Head of caudate nucleus (tissue), 42 donors: ENCODE measurements at places on chromosomes 1 and 21.

- peak; percentile 32 for DNase-seq
Observed at GRCh38 chr1:214331827-214332423, 51.0 kb downstream of the SMYD2 start.

DNA sequence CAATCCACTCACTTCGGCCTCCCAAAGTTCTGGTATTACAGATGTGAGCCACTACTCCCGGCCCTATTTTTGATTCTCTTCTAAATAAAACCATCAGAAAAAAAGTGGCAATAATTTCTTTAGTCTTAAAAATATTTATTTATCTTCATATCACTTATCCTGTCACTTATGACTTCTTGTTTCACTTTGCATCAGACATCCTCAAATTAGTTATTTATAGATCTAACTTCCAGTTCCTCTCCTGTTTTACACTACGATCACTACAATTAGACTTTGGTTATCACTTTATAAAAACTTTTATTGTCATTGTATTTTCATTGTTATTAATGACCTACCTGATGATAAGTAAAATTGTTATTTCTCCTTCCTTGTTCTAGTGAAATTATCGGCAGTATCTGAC is 783.4 kb upstream of the BRINP3 start:
- DNase-seq: no peak

GRCh38 chr1:156104065-156104810 is 10.3 kb upstream of the LMNA start:
- DNase-seq: no peak

DNA sequence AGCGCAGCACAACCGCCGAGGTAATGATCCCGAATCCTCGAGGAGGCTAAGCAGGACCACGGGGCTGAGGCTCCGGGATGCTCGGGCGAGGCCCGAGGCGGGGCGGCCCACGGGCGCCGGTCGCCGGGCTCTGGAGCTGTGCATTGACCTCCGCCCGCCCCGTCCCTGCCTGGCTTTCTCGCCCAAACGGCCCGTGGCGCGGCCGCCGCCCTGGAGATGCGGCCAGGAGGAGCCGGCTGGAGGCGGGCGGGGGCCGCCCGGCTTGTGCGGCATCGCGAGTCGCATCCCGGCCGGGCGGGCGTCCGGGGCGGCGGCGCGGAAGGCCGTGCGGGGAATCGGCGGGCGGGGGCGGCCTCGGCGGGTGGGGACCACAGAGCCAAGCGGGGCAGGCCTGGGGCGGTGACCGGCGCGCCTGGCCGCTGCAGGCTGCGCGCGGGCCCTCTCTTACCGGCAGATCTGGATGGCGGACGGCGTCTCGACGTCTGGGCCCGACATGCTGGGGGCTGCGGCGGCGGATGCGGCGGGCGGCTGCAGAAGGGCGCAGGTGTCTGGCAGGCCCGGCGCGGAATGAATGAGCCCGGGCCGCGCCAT is 663 bp downstream of the ACOT7 start:
- DNase-seq: no peak

GRCh38 chr1:230112131-230112701 is 45.2 kb downstream of the GALNT2 start:
- no peak for DNase-seq

- no peak for DNase-seq
Observed at GRCh38 chr1:176841238-176841637, 323.3 kb downstream of the ASTN1 start.

DNA sequence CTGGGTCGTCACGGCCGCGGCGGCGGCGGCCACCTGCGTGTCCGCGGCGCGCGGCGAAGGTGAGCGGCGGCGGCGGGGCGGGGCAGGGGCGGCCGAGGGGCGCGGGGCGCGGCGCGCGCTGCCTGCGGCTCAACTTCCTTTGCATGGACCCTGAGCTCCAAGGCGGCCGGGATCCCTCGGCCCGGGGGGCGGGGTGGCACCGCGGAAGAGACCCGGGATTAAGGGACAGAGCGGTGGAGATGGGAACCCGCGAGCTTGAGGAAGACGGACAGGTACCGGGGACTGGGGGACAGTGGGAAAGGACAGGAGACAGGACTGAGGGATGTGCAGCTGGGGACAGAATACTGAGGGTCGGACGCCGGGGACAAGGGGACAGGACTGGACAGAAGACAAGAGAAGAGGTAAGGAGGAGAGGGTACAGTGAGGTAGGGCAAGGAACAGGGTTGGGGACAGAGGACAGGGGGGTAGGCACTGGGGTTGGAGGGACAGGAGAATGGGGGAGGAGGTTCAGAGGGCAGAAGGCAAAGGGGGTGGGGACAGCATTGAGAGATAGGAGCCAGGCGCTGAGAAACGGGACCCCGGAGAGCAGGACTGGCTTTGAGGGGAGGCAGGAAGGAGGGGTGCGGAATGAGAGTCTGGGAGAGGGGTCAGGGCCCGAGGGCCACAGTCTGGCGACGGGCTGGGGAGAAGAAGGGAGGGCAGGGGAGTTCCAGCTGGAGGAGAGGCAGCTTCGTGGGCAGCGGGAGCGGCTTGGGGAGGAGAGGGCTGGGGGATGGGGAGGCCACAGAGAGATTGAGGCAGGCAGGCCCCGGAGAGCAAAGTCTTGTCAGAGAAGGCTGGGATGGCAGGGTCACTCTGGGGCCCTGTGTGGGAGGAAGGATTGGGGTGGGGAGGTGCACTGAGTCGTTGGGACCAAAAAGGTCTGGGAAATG is 648 bp downstream of the EPHA8 start:
- DNase-seq: no peak

- no peak for DNase-seq
Observed at GRCh38 chr21:38120984-38121855, 135.6 kb upstream of the KCNJ15 start.

- no peak for DNase-seq
Observed at GRCh38 chr21:16007943-16008342, 278.2 kb downstream of the USP25 start.

DNA sequence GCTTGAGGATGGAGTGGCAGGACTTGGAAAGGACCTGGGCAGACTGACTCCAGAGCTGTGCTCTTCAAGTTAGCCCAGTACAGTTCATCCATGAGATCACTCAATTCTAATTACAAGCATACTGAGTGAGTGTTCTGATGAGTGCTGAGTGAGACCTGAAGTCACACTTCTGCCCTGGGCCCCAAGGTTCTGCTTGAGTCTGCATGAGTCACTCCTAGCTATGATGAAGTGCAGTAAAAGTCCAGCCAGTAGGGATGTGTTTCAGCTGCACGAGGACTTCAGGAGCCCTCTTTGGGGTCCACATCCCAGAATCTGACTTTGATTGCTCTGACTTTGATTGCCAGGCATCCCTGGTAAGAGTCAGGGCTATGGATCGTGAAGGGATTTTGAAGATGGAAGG is 35.8 kb downstream of the PLEKHA6 start:
- DNase-seq: no peak

GRCh38 chr1:63342402-63342801 is 20.0 kb downstream of the FOXD3 start:
- DNase-seq: no peak

GRCh38 chr1:199859491-199859933 is 168.0 kb upstream of the NR5A2 start:
- no peak for DNase-seq

DNA sequence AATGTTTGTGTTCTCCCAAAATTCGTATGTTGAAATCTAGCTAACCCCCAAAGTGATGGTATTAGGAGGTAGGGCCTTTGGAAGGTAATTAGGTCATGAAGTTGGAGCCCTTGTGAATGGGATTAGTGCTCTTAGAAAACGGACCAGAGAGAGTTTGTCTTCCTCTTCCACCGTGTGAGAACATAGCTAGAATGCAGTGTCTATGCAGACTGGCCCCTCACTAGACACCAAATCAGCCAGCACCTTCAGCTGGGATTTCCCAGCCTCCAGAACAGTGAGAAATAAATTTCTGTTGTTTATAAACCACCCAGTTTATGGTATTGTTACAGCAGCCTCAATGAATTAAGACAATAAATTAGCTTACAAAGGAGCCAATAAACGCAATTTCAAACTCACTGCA is 58.0 kb downstream of the KIAA0319L start:
- DNase-seq: no peak

DNA sequence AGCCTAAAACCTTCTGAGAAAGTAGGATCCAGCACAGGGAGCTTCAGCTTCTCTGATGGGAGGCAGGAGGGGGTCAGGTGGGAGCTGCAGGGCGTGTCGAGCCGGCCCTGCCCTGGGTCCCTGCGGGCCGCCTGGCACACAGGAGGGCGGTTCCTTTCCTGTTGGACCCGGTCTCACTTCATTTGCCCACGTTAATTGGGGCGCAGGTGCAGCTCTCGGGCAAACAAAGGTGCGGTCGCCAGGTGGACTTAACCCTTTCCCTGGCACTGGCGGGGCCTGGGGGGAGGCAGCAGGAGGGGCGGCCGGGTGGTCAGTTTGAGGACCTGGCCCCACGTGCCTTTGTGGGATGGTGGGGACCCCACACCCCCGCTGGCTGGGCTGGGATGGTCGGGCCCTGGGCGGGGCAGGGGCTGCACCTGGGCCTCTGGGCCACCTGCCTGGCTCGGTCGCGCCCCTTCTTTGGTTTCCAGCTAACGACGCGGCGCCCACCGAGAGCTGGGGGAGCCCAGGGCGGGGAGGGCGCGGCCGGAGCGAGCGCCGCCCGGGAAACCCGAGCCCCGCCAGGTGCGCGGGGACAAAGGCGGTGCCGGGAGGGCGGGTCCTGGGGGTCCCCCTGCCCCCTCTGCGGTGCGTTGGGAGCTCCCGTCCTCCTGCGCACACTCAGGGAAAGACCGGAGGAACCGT is 20.8 kb upstream of the C1orf159 start:
- DNase-seq: no peak

GRCh38 chr1:8822373-8823294 is 5.2 kb upstream of the RERE start:
- no peak for DNase-seq

DNA sequence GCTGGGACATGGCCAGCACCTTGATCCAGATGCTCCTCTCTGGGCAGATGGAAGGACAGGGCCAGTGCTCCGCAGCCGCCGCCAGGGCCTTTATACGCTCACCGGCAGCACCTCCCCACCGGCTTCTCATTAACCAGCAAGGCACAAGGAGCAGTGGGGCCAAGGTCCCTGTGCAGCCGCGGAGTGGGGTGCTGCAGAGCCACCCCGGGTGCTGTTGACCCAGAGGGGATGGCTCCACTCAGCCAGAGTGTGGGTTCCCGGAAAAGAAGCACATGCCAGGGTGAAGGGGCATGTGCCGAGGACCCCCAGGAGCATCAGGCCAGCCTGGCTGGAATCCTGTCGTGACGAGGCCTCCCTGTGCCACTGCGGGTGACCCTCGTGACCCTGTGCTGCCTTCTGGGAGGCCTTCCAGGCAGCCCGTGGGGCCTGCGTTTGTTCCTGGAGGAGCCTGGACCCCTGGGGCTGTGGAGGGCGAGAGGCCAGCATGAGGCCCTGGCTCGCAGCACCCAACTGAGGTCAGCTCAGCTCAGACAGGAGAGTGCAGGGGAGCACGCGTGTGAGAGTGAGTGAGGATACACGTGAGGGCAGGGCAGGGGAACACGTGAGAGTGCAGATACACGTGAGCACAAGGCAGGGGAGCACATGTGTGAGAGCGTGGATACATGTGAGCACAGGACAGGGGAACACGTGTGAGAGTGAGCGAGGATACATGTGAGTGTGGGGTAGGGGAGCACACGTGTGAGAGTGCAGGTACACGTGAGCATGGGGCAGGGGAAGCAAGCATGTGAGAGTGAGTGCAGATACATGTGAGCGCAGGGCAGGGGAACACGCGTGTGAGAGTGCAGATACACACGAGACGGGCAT is at the start of gene FTCD:
Gene FTCD (minus strand): TSS at position 66 of the 864 bp plus-strand sequence. CDS start 56 bp downstream, at position 10.
- DNase-seq: no peak

DNA sequence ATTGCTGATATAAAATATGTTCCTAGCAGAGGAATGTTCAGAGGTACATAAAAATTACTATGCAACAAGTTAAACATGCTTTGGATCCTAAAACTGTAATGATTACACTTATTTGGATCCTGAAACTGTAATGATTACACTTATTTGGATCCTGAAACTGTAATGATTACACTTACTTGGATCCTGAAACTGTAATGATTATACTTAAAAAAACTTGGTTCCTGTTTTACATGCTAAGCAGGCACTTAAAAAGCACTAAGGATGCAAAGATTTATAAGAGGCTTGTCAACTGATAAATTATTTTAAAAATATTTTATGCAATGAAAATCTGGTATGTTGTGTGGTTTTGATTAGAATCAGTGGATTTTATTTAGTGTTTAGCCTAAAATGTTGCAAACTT is 47.7 kb downstream of the ZNHIT6 start:
- no peak for DNase-seq

DNA sequence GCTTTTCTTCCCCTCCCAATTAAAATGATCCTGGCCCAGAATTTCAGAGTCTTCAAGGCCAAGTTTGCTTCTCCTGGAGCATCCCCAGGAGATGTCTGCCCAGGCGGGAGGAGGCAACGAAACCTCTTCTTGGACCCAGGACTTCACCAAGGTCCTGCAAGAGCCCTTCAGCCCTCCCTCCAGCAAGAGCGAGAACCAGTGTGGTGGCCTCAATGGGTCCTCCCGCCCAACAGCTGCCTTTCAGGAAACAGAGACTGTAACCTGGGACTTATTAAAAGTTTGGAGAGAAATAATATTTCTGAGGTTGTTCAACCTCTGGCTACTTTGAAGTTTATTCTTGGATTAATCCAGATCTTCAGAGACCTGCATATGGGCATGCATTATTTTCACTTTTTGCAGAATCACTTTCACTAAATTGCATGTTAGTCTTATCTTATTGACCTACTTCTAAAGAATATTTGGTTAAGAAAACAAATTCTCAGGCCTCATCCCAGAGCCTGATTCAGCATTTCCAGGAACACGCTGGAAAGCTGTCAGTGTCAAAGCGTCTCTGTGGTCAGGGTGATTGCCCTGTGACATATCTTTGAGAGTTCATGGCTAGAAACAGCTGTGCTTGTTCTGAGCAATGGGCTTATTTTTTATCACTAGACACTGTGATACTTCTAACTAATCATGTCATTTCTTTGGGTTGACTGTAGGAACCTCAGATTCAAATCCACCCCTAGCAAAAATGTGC is 66.0 kb upstream of the CLDN14 start:
- no peak for DNase-seq

DNA sequence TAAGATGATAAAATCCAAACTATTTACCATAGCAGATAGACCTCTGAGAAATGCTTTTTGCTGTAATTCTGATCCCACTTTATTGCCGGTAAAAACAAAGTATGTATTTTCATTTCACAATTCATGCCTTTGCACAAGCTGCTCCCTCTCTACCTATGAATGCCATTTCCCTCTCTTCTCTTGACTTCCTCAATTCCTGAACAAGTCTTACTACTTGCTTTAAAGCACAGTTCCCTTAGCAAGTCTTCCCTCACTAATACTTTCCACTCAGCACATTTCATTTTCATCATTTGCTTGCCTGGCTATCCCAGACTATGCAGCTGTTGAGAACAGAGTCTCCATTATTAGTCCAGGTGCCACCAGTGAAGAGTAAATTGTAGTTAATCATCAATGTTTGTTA is 13.8 kb downstream of the GPATCH2 start:
- no peak for DNase-seq

- DNase-seq: no peak
Observed at GRCh38 chr1:101293461-101294051, 56.7 kb downstream of the S1PR1 start.

DNA sequence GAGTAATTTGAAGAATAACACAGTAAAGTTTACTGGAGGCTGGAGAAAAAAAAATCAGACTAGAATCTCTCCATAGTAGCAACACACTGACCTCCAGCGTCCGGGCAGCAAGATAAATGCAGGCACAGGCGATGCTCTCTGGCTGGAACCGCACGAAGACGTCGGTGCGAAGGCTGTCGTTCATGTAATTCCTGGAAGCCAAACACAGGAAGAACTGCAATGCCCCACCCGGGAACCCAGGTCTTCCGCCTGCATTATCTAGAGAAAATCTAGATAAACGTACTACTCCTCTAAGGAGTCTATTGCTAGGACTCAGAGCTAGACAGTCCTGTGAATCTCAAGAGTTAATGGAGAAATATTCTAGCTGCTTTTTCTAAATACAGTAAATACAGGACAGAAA is 8.5 kb downstream of the CCNL2 start:
- DNase-seq: no peak
